Activated CD8-positive, alpha-beta memory T cell treated with anti-CD3 and anti-CD28 coated beads for 1 hour (primary cell): ENCODE measurements at places on chromosomes 7 and 10.

GRCh38 chr7:111871283-111871682, 309.0 kb upstream of the IMMP2L start:
- no peak for DNase-seq

DNA sequence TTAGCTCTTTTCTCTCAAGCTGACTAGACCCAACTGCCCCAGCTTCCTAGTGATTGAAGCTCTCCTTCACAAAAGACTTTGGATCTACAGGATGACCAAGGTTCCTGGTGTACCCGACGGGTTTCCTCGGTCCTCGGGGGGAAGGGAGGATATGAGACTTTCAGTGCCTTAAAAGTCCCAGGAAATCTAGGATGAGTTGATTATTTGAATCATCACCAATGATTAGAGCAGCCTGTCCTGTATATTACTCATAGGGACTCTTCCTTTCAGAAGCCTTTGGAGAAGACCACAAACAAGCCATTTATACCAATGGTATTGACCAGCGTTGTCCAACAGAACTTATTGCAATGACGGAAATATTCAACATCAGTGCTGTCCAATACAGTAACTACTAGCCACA, 6.1 kb upstream of the ACTA2 start:
- DNase-seq = no peak

- DNase-seq = no peak
These were observed 190.7 kb upstream of the MKI67 start for GRCh38 chr10:128316925-128317324.

- DNase-seq = no peak
These were observed 76.2 kb upstream of the CCDC71L start for GRCh38 chr7:106737202-106737562.

DNA sequence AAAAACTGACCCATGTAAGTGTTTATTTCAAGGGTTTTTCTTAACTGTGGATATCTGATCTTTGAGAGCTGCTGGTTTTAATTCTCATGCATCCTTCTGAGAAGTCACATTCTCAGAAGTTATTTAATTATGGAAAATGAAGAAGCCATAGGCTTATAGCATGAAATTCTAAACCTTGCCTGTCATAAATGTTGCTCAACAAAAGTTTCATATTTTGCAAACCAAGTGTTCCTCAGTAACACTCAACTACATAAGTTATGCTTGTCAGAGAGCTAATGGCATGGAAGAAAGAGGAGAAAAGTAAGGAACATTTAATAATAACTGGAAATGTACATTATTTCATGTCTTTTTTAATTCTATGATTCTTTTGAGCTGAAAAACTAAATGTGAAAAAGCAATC, 78.6 kb upstream of the MPP7 start:
- no peak for DNase-seq
